ENCODE measurements at places on chromosomes 2 and 18.

- DNase-seq, result no peak
Observed at GRCh38 chr2:219551441-219552381, 7.9 kb downstream of the TMEM198 start.

GRCh38 chr2:121451398-121451797 is 79.3 kb upstream of the RNU4ATAC start:
- DNase-seq, result no peak

DNA sequence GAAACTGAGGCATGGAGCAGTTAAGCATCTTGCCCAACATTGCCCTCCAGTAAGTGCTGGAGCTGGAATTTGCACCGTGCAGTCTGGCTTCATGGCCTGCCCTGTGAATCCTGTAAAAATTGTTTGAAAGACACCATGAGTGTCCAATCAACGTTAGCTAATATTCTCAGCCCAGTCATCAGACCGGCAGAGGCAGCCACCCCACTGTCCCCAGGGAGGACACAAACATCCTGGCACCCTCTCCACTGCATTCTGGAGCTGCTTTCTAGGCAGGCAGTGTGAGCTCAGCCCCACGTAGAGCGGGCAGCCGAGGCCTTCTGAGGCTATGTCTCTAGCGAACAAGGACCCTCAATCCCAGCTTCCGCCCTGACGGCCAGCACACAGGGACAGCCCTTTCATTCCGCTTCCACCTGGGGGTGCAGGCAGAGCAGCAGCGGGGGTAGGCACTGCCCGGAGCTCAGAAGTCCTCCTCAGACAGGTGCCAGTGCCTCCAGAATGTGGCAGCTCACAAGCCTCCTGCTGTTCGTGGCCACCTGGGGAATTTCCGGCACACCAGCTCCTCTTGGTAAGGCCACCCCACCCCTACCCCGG is 1.3 kb downstream of the PROC start:
- no peak for DNase-seq

DNA sequence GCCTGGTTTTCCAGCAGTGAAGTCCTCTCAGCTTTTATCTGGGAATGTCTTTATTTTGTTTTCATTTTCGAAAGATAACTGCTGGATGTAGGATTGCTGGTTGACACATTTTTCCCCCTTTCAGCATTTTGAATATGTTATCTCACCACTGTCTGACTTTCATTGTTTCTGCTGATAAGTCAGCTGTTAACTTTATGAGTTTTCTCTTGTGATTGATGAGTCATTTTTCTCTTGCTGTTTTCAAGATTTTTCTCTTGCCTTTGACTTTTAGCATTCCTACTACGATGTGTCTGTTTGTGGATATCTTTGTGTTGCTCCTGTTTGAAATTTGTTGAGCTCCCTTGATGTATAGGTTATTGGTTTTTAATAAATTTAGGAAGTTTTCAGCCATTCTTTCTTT is 85.5 kb downstream of the AGPS start:
- DNase-seq, result no peak

- DNase-seq, result peak; percentile 78
Observed at GRCh38 chr2:27123302-27124150, at the start of gene ABHD1. TSS of gene ABHD1 (plus strand) at chr2:27123815. CDS start at chr2:27123949, 134 bp downstream.

GRCh38 chr2:35080231-35080910 is 1275.2 kb upstream of the CRIM1 start:
- DNase-seq, result no peak

- no peak for DNase-seq
Observed at GRCh38 chr2:240896871-240897692, 1.1 kb upstream of the MAB21L4 start.

- DNase-seq, result peak; percentile 35
Observed at GRCh38 chr2:159613651-159614285, 2.6 kb downstream of the BAZ2B start.

GRCh38 chr2:112767693-112768330 is 3.4 kb upstream of the CKAP2L start:
- DNase-seq, result no peak

DNA sequence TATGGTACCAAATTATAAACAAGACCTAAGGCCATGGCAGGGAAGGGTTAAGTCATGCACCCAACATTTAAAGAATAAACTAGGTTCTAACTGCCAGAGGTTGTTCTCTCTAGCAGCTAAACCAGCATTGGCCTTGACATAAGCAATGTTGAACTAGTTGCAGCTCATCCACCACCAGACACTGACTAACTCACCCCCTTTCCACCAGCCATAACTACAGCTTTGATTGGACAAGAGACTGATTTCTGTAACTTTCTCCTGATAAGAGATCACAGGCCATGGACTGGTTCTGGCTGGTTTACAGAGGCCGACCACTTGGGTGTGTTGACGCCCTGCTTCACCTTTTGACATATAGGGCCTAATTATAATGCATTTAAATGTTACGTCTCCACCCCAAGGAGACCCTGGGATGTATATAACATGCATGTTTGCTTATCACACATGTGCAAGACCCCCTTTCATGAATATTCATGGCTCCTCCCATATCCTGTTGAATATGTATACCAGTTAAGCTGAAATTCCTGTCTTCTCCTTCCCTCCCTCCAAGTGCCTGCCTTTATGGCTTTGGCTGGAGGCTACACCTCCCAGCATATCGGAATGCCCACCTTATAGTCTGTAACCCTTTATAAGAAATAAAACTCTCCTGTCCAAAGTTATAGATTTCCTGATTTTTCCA is 75.9 kb downstream of the MRPS9 start:
- DNase-seq, result no peak

GRCh38 chr2:207231967-207232366 is 66.2 kb upstream of the KLF7 start:
- DNase-seq, result no peak

- DNase-seq, result no peak
Observed at GRCh38 chr2:16224298-16225045, 284.1 kb downstream of the MYCN start.

- no peak for DNase-seq
Observed at GRCh38 chr2:234483568-234484251, 13.2 kb downstream of the ARL4C start.

- DNase-seq, result no peak
Observed at GRCh38 chr2:8379549-8379948, 302.3 kb upstream of the ID2 start.

DNA sequence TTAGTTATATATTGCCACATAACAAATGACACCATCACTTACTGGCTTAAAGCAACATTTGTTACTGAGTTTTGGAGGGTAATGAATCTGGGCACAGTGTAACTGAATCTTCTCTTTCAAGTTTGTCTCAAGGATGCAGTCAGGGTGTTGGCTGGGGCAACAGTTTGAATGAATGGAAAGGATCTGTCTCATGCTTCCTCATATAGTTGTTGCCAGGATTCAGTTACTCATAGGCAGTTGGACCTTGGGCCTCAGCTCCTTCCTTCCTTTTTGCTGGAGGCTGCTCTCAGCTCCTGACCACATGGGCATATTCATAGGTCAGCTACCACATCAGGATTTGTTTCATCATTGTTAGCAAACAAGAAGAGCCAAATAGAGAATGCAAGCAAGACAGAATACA is 466.1 kb upstream of the MC4R start:
- DNase-seq, result no peak

DNA sequence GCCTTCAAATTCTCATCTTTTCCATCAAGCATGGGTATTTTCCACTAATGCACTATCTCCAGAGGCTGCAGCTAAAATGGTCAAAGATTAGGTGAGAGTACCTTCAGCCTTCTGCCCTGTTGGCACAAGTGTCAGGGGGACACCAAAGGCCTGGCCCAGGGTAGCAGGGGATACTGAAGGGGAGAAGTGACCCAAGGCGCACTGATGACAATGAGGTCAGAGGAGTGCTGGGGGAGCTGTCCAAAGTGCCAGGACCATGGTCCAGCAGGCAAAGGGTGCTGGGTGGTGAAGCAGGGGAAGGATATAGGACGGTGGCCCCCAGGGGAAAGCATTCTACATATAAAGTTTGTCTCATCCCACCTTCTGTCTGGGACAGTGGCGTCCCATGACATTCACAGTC is 303.4 kb downstream of the SMAD2 start:
- DNase-seq, result no peak

GRCh38 chr2:168457190-168457895 is 1.3 kb downstream of the CERS6 start:
- peak; percentile 7 for DNase-seq

- DNase-seq, result no peak
Observed at GRCh38 chr2:18219676-18220075, 340.8 kb downstream of the RDH14 start.

DNA sequence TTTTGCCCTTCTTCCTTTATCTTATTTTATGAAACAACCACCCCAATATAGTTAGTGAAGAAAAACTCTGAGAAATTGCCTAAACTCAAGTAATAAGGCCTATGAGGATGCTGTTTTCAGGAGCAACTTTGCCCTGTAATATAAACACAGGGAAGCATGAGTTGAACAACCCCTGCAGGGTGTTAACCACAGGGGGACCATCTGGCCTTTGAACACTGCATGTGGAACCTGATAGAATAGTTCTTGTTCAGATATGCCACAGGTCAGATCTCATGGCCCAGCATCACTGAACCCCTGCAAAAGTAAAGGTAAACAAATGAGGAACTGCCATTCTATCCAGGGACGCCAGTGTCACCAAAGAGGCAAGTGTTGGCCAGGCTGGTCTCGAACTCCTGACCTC is 82.6 kb downstream of the MAPK4 start:
- no peak for DNase-seq

GRCh38 chr2:42944779-42945415 is 152.5 kb upstream of the HAAO start:
- no peak for DNase-seq

DNA sequence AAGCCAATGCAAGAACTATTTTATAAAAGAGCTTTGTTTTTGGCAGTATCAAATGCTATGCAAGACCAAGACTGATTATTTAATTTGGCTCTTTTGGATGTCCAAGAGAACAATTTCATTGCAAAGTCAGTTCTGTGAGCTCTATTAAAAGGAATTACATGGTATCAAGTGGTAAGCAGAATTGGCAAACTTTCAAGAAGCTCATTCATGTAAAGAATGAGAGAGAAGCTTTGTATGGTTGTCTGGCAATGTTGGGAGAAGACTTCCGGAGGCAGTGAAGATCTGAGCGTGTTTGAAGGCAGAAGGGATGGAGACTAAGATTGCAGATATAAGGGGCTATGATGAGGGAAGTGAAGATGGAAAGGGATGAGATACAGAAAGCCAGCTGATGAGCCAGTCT is 49.6 kb downstream of the CPS1 start:
- no peak for DNase-seq

DNA sequence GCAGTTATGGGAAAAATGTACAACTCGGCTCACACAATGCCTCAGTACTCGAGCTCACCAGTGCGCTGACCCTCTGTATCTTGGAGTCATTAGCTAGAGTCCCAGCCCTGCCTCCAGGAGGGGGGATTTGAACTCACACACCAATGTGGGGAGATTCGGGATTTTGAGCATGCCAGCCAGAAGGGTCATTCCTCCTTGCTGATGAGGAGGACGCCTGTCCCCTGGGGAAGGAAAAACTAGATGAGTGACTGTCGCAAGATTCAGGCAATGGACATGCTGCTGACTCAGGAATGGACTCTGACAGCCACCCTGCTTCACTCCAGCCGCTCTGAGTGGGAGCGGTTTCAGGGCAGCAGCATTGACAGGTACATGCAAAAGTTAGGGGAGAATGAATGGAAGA is 20.6 kb downstream of the FIGN start:
- no peak for DNase-seq

- DNase-seq, result no peak
Observed at GRCh38 chr2:210049831-210050230, 47.4 kb downstream of the RPE start.

DNA sequence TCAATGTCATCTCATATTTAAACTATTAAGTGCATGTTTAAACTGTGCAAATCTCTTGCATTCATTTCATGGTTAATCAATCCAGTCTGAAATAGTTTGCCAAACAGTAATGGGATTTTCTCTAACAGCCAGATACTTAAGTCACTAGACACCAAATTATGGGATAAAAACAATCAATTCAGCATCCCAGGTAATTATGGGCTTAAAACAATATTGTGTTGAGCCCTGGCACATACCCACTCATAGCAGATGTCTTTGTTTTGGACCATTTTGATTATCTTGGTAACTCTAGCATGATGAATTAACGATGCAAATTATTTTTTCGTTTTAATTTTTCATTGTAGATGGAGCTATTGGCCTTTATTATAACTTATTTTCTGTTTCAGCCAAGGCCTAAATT is 118.5 kb upstream of the CD302 start:
- no peak for DNase-seq

DNA sequence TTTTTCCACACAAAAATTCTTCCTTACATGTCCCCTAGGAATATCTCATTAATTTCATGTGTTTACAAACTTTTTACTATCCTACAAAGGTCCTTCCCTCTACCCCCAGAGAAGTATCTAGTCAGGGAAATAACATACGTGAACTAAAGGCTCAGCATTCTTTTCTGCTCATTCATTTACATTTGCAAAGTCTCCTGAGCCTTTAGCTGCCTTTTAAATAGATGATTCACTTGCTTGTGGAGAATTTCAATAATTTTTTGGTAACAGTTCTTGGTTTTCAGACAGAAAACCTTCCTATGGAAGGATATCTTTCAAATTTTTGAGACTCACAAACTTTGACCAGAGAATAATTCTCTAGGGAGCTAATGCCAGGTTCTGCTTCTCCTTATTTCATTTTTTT is 81.5 kb upstream of the RMDN2 start:
- DNase-seq, result no peak

GRCh38 chr2:48792030-48792429 is 36.5 kb upstream of the LHCGR start:
- DNase-seq, result no peak

GRCh38 chr2:224365331-224365730 is 36.6 kb downstream of the FAM124B start:
- no peak for DNase-seq

Data from Ammon's horn (tissue), 1 donor.